ENCODE measurements at places on chromosomes 1 and 21. TPM values are rescaled to one million over a fixed set of nuclear protein-coding genes. Genes with fewer than 3 reads are reported as not detected.

The NPHS2 gene
- total RNA-seq, result not detected

The SPRR5 gene
- total RNA-seq, result not detected

The THEM5 gene
- not detected for total RNA-seq

The MRPS21 gene
- total RNA-seq, result 87.3 TPM

The IFNLR1 gene
- total RNA-seq, result 5.3 TPM

The S100A16 gene
- not detected for total RNA-seq

The IFFO2 gene
- total RNA-seq, result 36.8 TPM

The TPTE gene
- not detected for total RNA-seq

The KIF21B gene
- total RNA-seq, result 49.3 TPM

The MMP23B gene
- total RNA-seq, result 1.5 TPM

The AXDND1 gene
- total RNA-seq, result not detected

The S100A7 gene
- total RNA-seq, result not detected

The CYYR1 gene
- not detected for total RNA-seq

The CRYAA gene
- not detected for total RNA-seq

The LDLRAD1 gene
- not detected for total RNA-seq

The CFAP141 gene
- total RNA-seq, result not detected

The HMCN1 gene
- total RNA-seq, result not detected

The TP73 gene
- total RNA-seq, result 1.3 TPM

The TNFRSF25 gene
- total RNA-seq, result 146 TPM

The KIF2C gene
- total RNA-seq, result 82.7 TPM

The ERICH3 gene
- total RNA-seq, result not detected

The RAB7B gene
- total RNA-seq, result not detected

The LAMC2 gene
- total RNA-seq, result 0.07 TPM

The CCDC17 gene
- total RNA-seq, result 2.8 TPM

The RHD gene
- not detected for total RNA-seq

The BLZF1 gene
- total RNA-seq, result 11.2 TPM

The MR1 gene
- 14.6 TPM for total RNA-seq

The HMGB4 gene
- total RNA-seq, result not detected

The SLC35F3 gene
- total RNA-seq, result 10.9 TPM

The OPRD1 gene
- total RNA-seq, result not detected

The OR2T11 gene
- not detected for total RNA-seq

The TMEM222 gene
- total RNA-seq, result 41.4 TPM

The MYCL gene
- 0.42 TPM for total RNA-seq

The GPR61 gene
- total RNA-seq, result not detected

The OR2W3 gene
- 0.21 TPM for total RNA-seq

The SLC44A5 gene
- total RNA-seq, result not detected

The C1orf185 gene
- total RNA-seq, result not detected

The SLC45A1 gene
- 0.12 TPM for total RNA-seq

The EPHB2 gene
- not detected for total RNA-seq

The DCDC2B gene
- total RNA-seq, result not detected

The F13B gene
- total RNA-seq, result not detected

The ANGPTL3 gene
- total RNA-seq, result not detected

The SPATA1 gene
- 0.98 TPM for total RNA-seq

The S100A8 gene
- total RNA-seq, result not detected

The TMEM125 gene
- total RNA-seq, result not detected

The SHISA4 gene
- 0.38 TPM for total RNA-seq

The NR0B2 gene
- total RNA-seq, result not detected

The LSM10 gene
- total RNA-seq, result 58.6 TPM

The SH3BGR gene
- total RNA-seq, result 1.4 TPM
